ENCODE measurements at places on chromosomes 6 and 20. TPM values are rescaled to one million over a fixed set of nuclear protein-coding genes. Genes with fewer than 3 reads are reported as not detected.
A peak's percentile ranks its signal among the peaks of the same experiment; 100 is the strongest.

OR2H1 gene
- total RNA-seq = not detected

DNAH8 gene
- total RNA-seq = 0.09 TPM

HLA-DMB gene
- total RNA-seq = 4.5 TPM

- DNase-seq = no peak
Observed at GRCh38 chr20:54726687-54727300, 251.4 kb downstream of the DOK5 start.

DNA sequence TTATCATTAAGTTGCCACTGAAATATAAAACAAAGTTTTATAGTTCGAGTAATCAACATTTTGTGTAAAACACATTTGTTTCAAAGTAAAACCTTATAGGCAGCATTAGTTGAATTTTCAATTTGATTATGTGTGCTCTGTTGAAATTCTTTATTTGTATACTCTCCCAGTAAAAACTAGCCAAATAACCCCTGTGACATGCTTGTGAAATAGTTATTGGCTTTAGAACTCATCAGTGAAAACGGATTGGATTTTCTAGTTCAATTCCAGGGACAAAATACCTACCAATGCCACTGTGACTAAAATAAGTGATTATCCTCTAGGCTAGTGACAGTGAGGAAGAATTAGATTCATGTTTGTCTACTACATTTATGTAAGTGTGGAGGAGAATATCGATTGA is 212.9 kb downstream of the TMEM200A start:
- no peak for DNase-seq

DNA sequence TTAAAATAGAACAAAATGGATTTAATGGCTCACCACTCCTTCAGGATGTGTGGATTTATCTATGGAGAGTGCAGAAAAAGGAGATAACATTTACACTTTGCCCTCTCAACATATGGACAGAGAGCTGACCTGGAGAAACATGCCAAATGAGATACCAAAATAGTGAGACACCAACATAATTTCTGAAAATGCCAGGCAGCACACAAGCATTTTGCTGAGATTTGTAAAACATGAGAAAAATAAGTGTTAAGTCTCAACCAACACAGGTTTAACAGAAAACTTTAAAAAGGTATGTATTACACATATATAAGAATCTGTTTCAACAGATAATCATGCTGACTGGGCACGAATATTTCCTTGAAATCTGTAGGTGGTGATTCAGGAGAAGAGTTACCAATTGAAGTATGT is 145.2 kb downstream of the REV3L start:
- no peak for DNase-seq

GRCh38 chr20:52231230-52231746 is 39.7 kb upstream of the ZFP64 start:
- DNase-seq = no peak

- no peak for DNase-seq
Observed at GRCh38 chr6:113416170-113416569, 441.0 kb upstream of the MARCKS start.

DNA sequence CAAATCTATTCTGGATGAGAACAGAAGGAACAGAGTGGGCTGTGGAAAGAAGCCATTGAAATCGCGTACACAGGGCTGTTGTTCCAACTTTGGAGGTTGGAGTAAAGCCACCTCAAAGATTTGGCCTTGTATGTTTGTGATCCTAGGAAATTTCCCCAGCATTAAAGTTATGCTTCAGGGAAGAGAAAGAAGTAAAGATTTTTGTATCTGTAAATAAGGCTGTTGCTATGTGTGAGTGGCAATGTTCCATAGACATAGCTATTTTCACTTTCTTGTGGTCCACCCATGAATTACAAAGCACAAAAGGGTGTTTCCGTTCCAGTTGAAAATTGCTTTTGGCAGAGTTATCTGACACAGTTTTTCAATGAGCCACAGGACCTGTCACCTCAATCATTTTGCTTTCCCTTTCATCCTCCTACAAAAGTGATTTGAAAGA is 321.3 kb downstream of the TFAP2B start:
- no peak for DNase-seq

- peak; percentile 78 for DNase-seq
Observed at GRCh38 chr20:23048283-23049200, 930 bp downstream of the THBD start.

DNA sequence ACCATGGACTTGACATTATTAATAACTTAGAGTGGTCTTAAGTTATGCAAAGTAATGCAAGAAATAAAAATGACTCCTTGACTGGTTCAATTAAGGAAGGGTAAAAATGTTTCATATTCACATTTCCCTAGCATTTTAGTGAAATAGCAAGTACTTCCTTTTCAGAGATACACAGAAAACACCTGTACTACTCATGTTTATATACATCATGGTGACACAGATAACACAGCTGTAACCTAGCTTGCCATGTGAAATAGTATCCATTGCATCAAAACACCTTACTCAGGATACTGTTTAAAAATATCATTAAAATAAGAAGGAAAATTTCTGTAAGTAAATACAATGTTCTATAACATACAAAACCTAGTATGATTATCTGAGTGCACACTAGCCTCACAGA is 102.4 kb downstream of the AHI1 start:
- DNase-seq = no peak

Measured in neural progenitor cell (in vitro differentiated cells).